ENCODE measurements at places on chromosomes 4 and X. TPM values are rescaled to one million over a fixed set of nuclear protein-coding genes. Genes with fewer than 3 reads are reported as not detected.

DNA sequence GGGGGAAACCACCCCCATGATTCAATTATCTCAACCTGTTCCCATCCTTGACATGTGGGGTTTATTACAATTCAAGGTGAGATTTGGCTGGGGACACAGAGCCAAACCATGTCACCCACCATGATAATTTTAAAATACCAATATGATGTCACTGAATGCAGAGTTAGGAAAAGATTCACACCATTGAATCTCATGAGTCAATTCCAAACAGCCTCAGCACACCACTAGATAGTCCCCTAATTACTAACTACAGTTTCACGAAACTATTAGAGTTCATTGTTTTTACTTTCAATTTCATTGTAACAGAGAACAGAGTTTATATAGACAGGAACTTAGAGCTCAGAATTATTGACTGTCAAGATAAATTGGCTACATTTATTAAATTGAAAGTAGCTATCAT lies 410.2 kb downstream of the FAM47A start:
- no peak for DNase-seq

SYNPO2 gene
- 7.5 TPM for polyA plus RNA-seq

AWAT2 gene
- polyA plus RNA-seq = not detected

GRCh38 chr4:89248879-89249281 lies 58.7 kb downstream of the GPRIN3 start:
- peak; percentile 24 for DNase-seq

GRCh38 chr4:2247128-2248043 lies 5.5 kb upstream of the HAUS3 start:
- no peak for DNase-seq

TMPRSS11D gene
- polyA plus RNA-seq = not detected

RPL39 gene
- 2,663 TPM for polyA plus RNA-seq

MORC4 gene
- 8.2 TPM for polyA plus RNA-seq

SSX1 gene
- not detected for polyA plus RNA-seq

- no peak for DNase-seq
Observed at GRCh38 chrX:74579597-74580198, 34.7 kb downstream of the RLIM start.

NAP1L3 gene
- 3.2 TPM for polyA plus RNA-seq

RHOXF1 gene
- polyA plus RNA-seq = 0.97 TPM
